ENCODE measurements at places on chromosomes 16 and 17. TPM values are rescaled to one million over a fixed set of nuclear protein-coding genes. Genes with fewer than 3 reads are reported as not detected.

The UNKL gene
- total RNA-seq, result 5.2 TPM

The SPNS2 gene
- total RNA-seq, result 0.09 TPM

The SRCIN1 gene
- total RNA-seq, result not detected

The PMP22 gene
- total RNA-seq, result 174 TPM

The PRR29 gene
- 0.52 TPM for total RNA-seq

The NGFR gene
- 0.26 TPM for total RNA-seq

The KCNAB3 gene
- 0.26 TPM for total RNA-seq

The LRRC37A gene
- total RNA-seq, result 1.7 TPM

The KRT24 gene
- not detected for total RNA-seq

The CMTM2 gene
- total RNA-seq, result not detected

The RSKR gene
- total RNA-seq, result 2.0 TPM

The KRT16 gene
- 1.9 TPM for total RNA-seq

The RAB40C gene
- 6.5 TPM for total RNA-seq

The CCL7 gene
- total RNA-seq, result not detected

The C16orf86 gene
- total RNA-seq, result 3.9 TPM

The DOC2A gene
- total RNA-seq, result 0.34 TPM

The PYDC1 gene
- total RNA-seq, result not detected

The SCGB1C2 gene
- total RNA-seq, result not detected

The TMEM107 gene
- 18.9 TPM for total RNA-seq

The SLFN5 gene
- 78.2 TPM for total RNA-seq

The TOX3 gene
- not detected for total RNA-seq

The KRT33B gene
- total RNA-seq, result not detected

The KRT33A gene
- not detected for total RNA-seq

The EFCAB3 gene
- total RNA-seq, result not detected

The SLC35G6 gene
- not detected for total RNA-seq

The PTGES3L gene
- total RNA-seq, result not detected

The DOC2B gene
- total RNA-seq, result under 0.01 TPM

The MGAT5B gene
- total RNA-seq, result 0.32 TPM

The PLA2G10 gene
- total RNA-seq, result not detected

The GPRC5B gene
- total RNA-seq, result 48.9 TPM

The GSG1L2 gene
- not detected for total RNA-seq

The CEP295NL gene
- total RNA-seq, result 2.8 TPM

The PGAP3 gene
- total RNA-seq, result 20.2 TPM

The DUSP14 gene
- total RNA-seq, result 44.3 TPM

The PYY gene
- not detected for total RNA-seq

The CPSF4L gene
- 0.09 TPM for total RNA-seq

The MYO18A gene
- 128 TPM for total RNA-seq

The ULK2 gene
- total RNA-seq, result 68.1 TPM

The METRNL gene
- total RNA-seq, result 211 TPM

The GAS2L2 gene
- total RNA-seq, result not detected

The LRRC46 gene
- not detected for total RNA-seq

The TNK1 gene
- 0.09 TPM for total RNA-seq

The ASPA gene
- total RNA-seq, result 3.3 TPM

The C1QTNF1 gene
- total RNA-seq, result 4.7 TPM

The ADGRG1 gene
- 1.7 TPM for total RNA-seq

The KRT9 gene
- not detected for total RNA-seq

The SBK1 gene
- total RNA-seq, result not detected

The CES5A gene
- total RNA-seq, result not detected

The KRTAP4-5 gene
- total RNA-seq, result not detected

The STAC2 gene
- not detected for total RNA-seq

The PROCA1 gene
- total RNA-seq, result 1.6 TPM

The FSCN2 gene
- 2.8 TPM for total RNA-seq

The SCNN1B gene
- total RNA-seq, result not detected

The KAT2A gene
- 5.6 TPM for total RNA-seq

The C17orf78 gene
- not detected for total RNA-seq

The GSG1L gene
- total RNA-seq, result not detected

The TNS4 gene
- total RNA-seq, result not detected

The RNF227 gene
- total RNA-seq, result 1.7 TPM

The NACA2 gene
- not detected for total RNA-seq

Data from bronchial smooth muscle cell (primary cell).